ENCODE measurements at places on chromosomes 11 and 22.

DNA sequence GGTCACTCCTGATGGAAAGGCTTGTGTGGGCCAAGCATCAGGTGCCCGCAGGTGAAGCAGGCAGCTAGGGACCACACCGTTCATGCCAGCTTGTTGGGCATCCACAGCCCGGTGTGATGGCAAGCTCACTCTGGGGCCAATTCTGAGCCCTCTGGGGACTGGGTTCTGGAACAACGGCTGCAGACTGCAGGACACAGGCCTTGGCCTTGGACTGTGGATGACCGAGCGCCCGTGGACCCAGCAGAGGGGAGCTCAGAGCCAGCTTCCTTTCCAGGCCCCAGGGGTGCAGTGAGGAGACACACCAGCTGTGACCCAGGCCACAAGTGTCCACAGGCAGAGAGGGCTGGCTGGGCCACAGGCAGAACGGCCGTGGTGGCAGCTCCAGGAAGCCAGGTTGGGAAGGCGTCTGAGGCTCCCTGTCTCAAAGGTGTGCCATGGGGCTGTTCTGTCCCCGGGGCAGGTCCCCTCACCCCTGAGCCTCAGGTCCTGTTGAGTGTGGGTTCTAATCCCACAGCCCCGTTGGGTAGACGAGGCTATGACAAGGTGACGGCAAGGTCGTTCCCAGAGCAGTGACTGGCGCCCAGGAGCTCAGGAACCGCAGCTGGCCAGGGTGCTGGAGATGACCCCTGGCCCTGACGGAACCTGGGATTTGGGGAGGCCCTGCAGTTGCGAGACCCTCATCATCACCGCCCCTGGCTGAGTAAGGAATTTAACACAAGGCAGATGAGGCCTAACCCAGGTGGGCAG lies 1079.4 kb downstream of the BRD1 start:
- DNase-seq: no peak

DNA sequence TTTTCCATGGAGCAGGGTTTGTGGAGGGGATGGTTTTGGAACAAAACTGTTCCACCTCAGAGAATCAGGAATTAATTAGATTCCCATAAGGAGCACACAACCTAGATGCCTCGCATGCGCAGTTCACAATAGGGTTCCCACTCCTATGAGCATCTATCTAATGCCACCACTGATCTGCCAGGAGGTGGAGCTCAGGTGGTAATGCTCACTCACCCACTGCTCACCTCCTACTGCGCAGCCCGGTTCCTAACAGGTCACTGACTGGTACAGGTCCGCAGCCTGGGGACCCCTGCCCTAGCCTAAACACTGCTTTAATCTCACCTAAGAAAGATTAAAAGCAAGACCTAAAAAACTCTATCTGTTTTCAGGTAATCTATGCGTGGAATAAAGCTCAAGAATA lies 553.0 kb downstream of the JRKL start:
- DNase-seq: no peak

DNA sequence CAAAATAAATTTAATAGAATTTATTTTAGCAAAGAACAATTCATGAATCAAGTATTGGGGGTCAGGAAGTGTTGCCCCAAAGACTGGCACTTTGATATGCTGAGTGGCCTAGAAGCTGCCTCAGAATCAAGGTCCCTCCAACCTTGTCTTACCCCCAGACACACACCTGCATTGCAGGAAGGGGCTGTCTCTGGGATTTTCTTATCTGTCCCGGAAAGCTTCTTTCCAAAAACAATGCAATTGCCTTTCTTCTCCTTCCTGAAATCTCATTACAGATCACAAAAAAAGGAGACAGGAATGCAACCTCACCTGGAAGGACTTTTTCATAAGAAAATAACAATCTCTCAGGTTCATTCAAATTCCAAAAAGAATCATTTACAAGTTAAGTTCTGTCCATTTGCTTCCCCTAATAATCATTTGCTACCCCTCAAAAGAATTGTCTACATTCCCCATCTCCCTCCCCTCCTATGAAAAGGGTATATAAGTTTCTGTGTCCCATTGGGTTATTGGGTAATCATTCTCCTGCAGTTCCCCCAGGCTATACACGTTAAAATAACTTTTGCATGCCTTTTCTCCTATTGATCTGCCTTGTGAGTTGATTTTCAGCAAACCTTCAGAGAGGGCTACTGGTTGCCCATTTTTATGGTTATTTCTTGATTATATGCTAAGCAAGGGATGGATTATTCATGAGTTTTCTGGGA lies 21.3 kb downstream of the OR10A6 start:
- DNase-seq: no peak

- no peak for DNase-seq
Measured at GRCh38 chr11:116194156-116194904, 578.5 kb downstream of the BUD13 start.

DNA sequence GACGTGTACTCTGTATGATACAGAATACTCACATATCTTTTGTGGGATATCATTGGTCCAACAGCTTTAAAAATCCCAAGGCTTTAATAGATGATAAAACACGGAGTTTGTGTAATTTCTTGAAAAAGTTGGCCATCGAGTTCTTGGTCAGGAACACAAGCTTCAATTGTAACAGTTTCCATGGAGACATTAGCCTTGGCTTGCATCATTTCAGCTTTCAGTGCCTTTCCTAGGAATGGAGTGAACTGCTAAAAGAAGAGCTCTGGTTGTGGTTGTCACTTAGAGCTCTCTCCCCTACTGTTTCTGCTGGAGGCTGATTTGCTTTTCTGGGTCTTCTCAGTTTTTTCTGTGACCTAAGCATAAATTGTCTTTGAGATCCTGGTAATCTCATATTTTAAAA lies 14.2 kb downstream of the BMAL1 start:
- no peak for DNase-seq

- no peak for DNase-seq
Measured at GRCh38 chr11:43467958-43468357, 109.2 kb downstream of the TTC17 start.

DNA sequence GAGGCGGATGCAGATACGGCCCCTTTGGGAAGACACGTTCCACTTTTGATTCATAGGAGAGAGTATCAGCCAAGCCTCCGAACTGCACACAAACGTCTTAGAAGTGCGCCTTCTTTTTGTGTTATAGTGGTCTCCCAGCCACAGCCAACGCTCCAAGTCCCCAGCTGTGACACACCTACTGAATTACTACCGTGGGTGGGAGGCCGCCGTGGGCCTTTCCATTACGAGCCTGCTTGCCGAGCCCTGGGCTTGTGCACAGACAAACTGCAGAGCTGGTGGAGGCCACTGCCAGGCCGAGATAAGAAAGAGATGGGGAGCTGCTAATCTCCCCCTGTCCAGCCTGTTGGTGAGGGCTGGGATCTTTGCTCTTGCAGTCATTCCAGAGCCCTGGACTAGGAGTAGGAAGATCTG lies 761 bp downstream of the HMBS start:
- DNase-seq: no peak

DNA sequence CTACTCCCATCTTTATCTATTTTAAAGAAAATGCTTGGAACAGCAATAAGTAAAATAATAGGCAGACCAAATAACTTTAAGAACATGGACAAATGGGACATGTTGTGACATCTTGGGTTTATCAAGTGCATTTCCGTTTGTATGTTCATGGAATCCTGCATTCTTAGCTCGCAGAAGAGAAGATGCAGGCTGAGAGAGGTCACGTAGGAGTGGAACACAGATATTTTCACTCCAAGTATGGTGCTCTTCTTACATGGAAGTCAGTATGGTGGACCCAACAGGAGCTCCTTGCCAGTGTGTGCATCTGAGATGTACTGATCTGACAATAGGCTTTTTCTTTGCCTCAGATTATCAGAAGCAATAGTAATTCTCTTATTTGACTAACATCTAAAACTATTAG lies 1.7 kb downstream of the E2F8 start:
- DNase-seq: no peak

DNA sequence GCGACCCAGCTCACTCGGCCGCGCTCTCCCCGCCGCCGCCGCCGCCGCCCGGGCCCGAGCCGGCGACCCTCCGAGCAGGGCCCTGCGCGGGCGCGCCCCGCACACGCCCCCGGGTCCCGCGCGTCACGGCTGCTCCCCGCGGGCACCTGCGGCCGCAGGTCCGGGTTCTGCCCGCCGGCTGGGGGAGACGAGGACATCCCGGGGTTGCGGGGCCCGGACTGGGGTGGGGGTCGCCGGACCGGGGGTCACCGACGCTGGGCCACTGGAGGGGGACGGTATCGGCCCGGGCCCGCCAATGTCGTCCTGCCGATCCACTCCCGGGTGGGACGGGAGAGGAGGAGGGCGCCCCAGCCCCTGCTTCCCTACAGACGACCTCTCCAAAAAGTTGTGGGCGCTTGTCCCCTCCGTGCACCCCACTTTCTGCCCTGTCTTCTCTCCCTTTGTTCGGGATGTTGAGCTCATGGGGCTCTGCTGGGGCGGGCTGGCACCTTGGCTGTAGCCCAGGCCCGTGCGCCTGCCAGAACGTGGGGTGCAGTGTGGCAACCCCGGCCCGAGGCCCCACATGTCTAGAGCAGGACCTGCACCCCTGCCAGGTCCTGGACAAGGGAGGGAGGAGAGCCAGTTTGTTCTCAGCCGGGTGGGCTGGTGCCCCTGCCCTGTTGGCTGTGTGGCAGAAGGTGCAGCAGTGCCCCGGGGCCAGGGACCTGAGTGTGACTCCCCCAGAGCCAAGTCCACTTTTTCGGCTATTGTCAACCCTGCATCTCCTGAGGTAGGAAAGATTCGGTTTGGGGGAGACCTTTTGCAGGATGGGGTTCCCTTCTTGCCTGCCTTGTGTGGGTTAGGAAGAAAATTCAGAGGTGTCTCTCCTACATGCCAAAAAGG lies 40.2 kb upstream of the CELSR1 start:
- DNase-seq: no peak

DNA sequence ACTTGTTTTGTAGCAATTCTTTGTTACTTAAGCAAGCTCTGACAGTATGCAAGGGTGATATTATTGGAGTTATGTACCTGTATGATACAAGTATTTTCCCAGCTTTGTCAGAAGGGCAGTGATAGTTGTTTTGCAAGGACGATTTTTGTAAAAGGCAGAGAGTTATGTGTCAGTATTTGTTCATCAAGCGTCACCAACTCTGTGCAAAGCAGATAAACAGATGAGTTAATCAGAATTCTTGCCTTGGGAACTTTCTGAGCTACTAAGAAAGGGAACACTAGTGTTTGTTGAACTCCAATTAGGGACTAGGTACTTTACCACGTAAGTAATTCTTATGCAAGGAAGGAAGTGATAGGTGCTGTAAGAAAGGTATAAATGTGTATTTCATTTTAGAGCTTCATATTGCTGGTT lies 1.4 kb downstream of the USP47 start:
- no peak for DNase-seq

GRCh38 chr11:19770277-19770676 lies 57.6 kb downstream of the NAV2 start:
- DNase-seq: no peak

GRCh38 chr22:33823552-33823951 lies 96.7 kb downstream of the LARGE1 start:
- DNase-seq: no peak

- no peak for DNase-seq
Measured at GRCh38 chr11:85694385-85694980, 8.5 kb upstream of the CCDC89 start.

DNA sequence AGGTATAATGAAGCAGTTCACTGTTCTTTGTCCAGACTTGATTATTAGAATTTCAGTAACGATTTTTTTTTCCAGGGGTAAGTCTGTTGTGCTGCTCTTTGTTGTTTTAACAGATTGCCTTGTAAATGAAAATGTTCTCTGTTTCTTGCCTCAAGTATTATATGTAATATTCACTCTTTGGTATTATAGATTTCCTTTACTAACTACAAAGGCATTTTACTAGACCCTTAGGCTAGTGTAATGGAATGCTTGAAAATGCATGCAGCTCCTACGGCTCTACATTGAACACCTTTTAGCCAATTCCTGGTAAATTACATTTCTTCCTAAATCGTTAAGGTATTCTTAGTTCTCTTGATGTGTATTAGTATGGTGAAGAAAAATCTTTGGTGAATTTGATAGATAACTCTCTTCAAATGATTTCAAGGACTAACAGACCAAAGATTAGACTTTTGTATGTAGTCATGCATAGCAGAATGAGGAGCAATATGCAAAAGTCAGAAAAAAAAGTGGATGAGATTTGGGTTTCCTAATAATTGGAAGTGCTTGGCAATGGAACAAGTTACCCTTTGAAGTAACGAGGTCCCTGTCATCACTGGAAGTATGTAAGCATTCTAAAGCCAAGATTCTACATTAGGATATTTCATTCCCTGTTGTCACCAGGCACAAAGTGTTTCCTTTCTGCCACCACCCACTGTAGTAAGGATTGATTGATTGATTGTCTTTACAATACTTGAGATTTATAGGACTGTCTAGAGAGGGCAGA lies 113.1 kb downstream of the DBX1 start:
- no peak for DNase-seq

DNA sequence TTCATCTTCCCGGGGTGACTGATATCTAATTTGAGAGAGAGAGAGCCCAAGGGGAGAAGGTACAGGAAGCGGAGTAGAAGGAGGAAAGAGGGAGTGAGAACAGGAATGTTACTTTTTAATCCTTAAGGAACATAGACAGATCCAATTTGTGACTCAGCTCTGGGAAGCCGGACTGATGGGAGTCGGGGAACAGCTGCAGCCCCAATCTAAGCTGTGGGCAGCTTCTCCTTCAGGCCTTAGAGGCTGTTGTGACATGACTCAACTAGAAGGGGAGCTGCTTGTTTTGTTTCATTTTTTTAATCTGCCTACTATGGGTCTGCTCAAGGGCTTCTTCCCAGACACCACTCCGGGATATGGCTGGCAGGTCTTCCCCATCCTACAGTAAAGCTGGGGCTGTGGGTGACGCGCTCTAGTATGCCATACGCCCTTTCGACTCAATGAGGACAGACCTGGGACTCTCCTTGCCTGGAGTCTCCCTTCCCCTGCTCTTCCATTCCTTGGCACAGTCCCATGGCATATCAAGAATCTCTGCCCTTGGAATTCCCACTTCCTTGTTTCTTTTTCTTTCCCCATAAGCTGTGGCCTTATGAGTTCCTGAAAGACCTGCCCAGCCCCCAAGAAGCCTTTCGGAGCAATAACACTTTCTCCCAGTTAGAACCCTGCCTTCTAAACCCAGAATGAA lies 103.3 kb upstream of the AKIP1 start:
- DNase-seq: no peak

DNA sequence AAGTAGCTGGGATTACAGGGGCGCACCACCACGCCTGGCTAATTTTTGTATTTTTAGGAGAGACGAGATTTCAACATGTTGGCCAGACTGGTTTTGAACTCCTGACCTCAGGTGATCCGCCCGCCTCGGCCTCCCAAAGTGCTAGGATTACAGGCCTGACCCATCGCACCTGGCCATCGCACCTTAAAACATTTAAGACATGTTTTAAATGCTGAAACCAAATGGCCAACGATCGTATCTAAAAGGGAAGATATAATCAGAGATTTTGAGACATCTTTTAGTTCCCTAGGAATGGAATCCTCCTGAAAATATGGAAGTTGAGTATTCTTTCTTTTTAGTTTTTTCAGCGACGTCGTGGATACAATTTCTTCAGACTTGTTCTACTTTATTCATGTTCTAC lies 21.8 kb upstream of the APOBEC3A start:
- DNase-seq: no peak

Data from stimulated activated CD4-positive, alpha-beta T cell treated with anti-CD3 and anti-CD28 coated beads, Interleukin-1b, Interleukin-23, amount 100 ng/mL, for 24 hours (primary cell).